Cardiac ventricle fibroblast (primary cell): ENCODE measurements at places on chromosomes 1 and 21. TPM values are rescaled to one million over a fixed set of nuclear protein-coding genes. Genes with fewer than 3 reads are reported as not detected.

HES2 gene
- total RNA-seq: 0.19 TPM in 1 of 2 replicates, not detected in the other

GSTM5 gene
- total RNA-seq: 4.4 and 7.1 TPM in 2 replicates

KCNJ9 gene
- not detected in 2 replicates for total RNA-seq

OPTC gene
- total RNA-seq: not detected in 2 replicates

ATP1A2 gene
- total RNA-seq: 1.4 and 1.8 TPM in 2 replicates

TCHHL1 gene
- total RNA-seq: not detected in 2 replicates

MIXL1 gene
- total RNA-seq: not detected in 2 replicates

SNAP47 gene
- 22.7 and 28.9 TPM in 2 replicates for total RNA-seq

ELF3 gene
- not detected in 2 replicates for total RNA-seq

CIART gene
- total RNA-seq: 2.9 and 8.5 TPM in 2 replicates

PDPN gene
- total RNA-seq: 39.3 and 50.9 TPM in 2 replicates

COL8A2 gene
- total RNA-seq: 1.8 and 2.5 TPM in 2 replicates

PADI3 gene
- not detected in 2 replicates for total RNA-seq

BMP8A gene
- total RNA-seq: 0.15 TPM in 1 of 2 replicates, not detected in the other
